ENCODE measurements at places on chromosomes 2 and 18.

- no peak for DNase-seq
Measured at GRCh38 chr2:168896783-168897182, 4.3 kb upstream of the G6PC2 start.

GRCh38 chr18:47490882-47491281 lies 239.4 kb upstream of the SKOR2 start:
- no peak for DNase-seq

DNA sequence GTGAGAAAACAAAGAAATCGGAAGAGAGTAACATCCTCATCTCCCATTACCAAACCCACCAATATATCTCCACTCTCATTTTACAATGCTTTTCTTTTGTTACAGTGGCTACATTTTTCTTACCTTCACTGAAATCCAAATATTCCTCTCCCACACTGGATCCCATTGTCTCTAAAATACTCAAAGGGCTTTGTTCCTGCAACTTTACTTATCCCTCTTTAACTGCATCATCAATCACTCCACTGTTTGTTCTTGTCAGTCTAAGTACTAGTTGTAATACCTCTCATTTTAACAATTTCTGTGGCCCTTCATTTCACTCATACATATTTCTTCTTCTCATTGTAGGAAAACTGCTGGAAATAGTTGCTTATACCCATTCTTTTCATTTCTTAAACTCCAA lies 464.2 kb upstream of the PIK3C3 start:
- no peak for DNase-seq

- no peak for DNase-seq
Measured at GRCh38 chr2:16394072-16394985, 271.3 kb downstream of the CYRIA start.

- DNase-seq, result no peak
Measured at GRCh38 chr18:24274837-24275236, 122.8 kb downstream of the OSBPL1A start.

DNA sequence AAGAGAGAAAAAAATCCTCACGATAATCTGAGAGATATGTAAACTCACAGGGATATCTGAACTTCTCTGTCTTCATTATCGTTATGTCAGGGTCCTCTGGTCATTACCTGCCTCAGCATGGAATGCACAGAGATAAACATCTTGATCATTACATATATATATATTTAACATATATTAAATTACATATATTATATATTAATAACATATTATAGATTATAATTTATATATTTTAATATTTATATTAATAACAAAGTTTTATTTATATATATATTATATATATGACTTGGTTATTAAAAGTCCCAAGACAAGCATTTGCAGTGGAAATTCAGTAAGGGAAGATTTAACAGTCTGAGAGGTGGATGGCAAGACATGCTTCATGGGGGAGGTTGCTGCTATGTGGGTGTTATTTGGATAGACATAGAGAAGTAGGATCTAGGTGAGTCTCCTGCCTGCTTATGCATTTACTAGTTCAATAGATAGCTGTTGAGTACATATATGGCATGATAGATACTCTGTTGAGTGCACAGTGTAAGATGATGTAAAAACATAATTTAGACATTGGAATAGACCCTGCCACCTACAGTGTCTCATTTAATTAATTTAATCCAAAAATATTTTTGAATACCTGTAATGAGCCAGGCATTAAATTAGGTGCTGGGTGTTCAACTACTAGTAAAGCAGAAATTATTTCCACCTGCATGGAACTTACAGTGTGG lies 255.2 kb downstream of the RAD51AP2 start:
- no peak for DNase-seq

DNA sequence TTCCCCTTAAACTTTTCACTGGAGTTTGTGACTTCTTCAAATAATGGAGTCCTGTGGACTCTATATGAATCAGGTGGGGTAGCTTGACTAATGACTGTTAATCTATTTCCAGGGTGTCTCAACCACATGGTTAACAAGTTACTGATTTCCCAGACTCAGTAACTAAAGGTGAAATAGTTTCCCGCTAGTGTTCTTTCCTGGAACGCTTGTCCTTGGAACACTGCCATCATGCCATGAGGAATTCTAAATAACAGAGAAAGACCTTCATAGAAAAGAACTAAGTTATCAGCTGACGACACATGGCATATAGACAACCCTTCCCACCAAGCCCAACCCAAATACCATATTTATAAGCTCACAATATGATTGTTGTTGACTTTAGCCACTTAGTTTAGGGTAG lies 1027.9 kb upstream of the FAM98A start:
- DNase-seq, result no peak

DNA sequence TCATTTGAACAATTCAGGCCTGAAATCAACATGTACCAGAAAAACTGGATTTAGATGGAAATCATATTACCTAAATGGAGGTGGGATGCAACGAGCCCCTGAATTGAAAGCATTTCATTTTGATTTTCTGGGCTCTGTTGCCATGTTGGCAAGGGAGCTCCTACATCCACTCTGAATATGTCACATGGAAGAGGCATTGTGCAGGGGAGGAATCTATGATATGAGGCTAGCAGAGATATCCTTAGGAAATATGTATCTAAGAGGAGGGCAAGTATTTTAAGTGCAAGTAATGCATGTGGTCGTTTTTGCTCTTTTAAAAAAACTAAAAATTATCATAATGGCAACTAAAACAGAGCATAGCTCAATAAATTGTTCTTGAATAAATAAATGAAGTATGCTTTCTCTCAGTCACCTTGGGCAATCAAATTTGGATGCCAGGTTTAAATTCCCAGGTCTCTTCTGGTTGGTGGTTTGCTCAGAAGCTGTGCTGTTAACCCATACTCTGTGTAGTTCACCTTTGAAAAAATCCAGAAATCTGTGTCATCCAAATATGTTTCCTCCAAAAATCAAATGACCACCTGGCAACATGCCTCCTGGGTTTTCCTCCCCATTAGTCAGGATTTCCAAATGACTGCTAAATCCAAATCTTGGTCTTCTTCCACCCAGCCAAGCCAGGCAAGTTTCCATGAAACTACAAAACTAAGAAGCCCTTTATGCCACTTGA lies 6.5 kb upstream of the LGALSL start:
- no peak for DNase-seq

DNA sequence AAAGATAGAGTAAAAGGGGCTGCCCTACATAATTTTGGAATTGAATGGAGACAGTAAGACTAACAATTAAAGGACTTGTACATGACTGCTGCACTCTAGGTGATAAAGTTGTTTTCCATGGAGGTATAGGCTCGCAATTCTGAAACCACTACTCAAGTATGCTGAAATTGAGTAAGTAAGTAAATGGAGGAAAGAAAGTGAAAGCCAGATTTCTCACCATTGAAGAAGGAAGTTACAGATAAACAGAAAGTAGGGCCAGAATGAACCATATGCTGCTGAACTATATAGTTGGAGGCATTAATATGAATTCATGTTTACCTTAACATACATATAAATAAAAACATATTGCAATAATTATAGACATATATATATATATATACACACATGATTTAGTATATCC lies 225.7 kb upstream of the ST6GAL2 start:
- DNase-seq, result no peak

- DNase-seq, result no peak
Measured at GRCh38 chr2:225052703-225053102, 10.4 kb upstream of the DOCK10 start.

DNA sequence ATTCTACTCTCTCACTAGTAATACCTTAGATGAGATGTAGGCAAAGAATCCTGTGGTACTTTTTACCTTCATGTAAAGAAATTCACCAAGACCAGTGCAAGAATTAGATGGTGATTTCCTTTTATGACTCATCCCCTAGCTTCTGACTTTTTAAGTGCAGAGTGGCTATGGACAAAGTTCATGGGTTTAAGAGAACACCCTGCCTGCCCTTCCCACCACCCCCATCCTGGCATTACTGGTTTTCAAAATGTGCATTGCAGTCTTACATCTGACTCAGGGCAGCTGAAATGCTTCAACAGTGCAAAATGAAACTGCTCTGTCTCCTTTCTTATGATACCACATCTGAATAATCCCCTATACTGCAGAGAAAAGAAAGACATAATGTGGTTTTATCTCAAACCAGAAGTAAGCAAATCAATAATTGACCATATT lies 22.6 kb downstream of the MAIP1 start:
- no peak for DNase-seq

DNA sequence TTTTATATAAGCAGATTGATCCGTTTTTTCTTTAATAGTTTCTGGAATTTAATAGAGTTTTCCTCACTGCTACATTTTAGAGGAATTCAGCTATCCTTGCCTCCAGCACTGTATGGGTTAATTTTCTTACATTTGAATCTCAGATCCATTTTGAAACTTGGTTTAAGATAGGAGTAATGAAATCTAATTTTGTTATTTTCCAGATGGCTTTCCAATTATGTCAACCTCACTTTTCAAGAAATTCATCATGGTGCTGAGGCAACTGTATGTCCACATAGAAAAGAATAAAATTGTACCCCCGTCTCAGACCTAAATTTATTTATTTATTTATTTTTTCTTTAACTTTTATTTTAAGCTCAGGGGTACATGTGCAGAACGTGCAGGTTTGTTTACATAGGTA lies 105.1 kb downstream of the EPB41L5 start:
- no peak for DNase-seq

- DNase-seq, result no peak
Measured at GRCh38 chr2:179376881-179377280, 112.2 kb upstream of the SESTD1 start.

- no peak for DNase-seq
Measured at GRCh38 chr2:65077898-65078297, 21.7 kb downstream of the CEP68 start.

- no peak for DNase-seq
Measured at GRCh38 chr2:188272121-188272520, 19.6 kb upstream of the GULP1 start.

DNA sequence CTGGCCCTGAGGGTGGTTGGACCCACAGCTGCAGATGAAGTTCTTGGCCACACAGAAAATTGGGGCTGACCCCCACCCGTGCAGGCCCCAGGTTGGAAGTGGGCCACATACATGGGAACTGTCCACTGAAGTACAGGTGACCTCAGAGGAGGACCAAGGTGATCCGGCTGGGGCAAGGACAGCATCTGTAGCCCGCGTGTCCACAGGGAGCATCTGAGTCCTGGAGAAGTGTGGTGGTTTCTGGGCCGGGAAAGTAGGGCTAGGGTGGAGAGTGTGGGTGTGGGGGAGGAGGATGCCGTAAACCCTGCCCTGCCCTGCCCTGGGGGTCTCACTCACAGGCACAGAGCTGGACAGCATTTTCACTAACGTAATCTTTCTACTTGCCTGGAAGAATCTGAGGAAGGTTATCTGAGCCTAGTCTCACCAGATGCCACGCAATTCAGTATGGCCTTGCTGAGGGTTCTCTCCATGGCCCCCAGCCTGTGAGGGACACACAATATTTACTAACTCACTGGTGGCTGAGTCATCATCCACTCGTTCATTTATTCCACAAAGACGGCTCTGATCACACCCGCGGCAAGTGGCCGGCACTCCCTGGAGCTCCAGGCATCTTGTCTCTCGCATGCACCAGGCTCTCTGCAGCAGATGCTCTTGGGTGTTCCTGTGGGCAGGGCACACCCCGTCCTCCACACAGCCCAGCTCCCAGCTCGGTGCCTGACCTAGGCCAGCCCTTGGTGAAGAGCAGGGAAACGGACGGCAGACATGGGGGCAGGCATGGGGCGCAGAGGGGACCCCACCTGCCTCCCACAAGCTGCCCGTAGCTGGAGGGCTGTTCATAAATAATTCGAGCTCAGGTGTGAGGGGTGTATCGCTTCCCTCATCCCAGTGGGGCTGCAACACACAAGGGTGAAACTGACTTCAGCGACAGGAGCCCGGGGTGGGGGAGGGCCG lies 51.2 kb downstream of the INHBB start:
- no peak for DNase-seq
